Forelimb muscle (tissue), 1 donor: ENCODE measurements at places on chromosomes 7 and 10.

GRCh38 chr7:154598396-154598795 is 404.5 kb downstream of the PAXIP1 start:
- DNase-seq = no peak

GRCh38 chr7:36207451-36208291 is 54.6 kb downstream of the EEPD1 start:
- DNase-seq = no peak

GRCh38 chr7:70446448-70447143 is 685.3 kb upstream of the GALNT17 start:
- no peak for DNase-seq

DNA sequence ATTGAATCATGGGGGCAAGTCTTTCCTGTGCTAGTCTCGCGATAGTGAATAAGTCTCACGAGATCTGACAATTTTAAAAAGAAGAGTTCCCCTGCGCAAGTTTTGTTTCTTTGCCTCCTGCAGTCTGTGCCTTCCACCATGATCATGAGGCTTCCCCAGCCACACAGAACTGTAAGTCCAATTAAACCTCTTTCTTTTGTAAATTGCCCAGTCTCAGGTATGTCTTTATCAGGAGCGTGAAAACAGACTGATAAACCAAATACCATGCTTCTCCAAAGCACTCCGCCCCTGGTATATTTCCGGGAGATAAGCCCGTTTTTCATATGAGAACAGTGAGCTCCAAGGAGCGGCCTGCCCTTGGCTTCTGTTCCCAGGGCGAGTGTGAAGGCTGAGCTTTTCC is 118.9 kb downstream of the EVX1 start:
- DNase-seq = no peak

GRCh38 chr10:31959461-31960173 is 31.0 kb upstream of the ARHGAP12 start:
- DNase-seq = no peak

- DNase-seq = no peak
Observed at GRCh38 chr7:157446322-157446721, 109.5 kb downstream of the DNAJB6 start.

DNA sequence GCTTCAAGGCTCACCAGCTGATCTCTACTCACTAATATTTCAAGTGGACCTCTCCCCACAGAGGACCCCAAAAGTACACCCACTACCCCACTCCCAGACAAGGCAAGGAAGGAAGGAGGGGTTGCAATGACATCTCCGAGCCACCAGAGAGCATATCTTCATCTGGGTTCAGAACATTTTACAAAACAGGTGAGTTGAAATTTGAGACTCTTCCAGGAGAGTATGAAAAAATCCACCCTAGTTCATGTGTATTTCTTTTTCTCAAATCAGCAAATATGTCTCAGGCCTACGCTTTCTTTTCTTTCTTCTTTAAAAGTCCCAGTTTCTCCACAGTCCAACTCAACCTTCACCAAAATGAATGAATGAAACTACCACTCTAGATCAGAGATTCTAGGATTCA is 61.9 kb downstream of the SGMS1 start:
- DNase-seq = no peak
